Mucosa of descending colon (tissue), 3 donors: ENCODE measurements at places on chromosomes 7 and 10. TPM values are rescaled to one million over a fixed set of nuclear protein-coding genes. Genes with fewer than 3 reads are reported as not detected.

The GNGT1 gene
- not detected for total RNA-seq

The C10orf95 gene
- total RNA-seq: 0.41 TPM

The RAB19 gene
- total RNA-seq: 21.5 TPM

The AQP1 gene
- total RNA-seq: 43.0 TPM

The FGFR2 gene
- total RNA-seq: 64.3 TPM

The FAM20C gene
- 47.7 TPM for total RNA-seq

The ERVW-1 gene
- total RNA-seq: not detected

The TRIM74 gene
- 0.43 TPM for total RNA-seq

The PTN gene
- 1.7 TPM for total RNA-seq

The PAPSS2 gene
- total RNA-seq: 147 TPM

The NPY gene
- total RNA-seq: 0.55 TPM

The LRIT1 gene
- not detected for total RNA-seq

- no peak for DNase-seq
These were observed 113.1 kb downstream of the USP6NL start for GRCh38 chr10:11498399-11498798.

DNA sequence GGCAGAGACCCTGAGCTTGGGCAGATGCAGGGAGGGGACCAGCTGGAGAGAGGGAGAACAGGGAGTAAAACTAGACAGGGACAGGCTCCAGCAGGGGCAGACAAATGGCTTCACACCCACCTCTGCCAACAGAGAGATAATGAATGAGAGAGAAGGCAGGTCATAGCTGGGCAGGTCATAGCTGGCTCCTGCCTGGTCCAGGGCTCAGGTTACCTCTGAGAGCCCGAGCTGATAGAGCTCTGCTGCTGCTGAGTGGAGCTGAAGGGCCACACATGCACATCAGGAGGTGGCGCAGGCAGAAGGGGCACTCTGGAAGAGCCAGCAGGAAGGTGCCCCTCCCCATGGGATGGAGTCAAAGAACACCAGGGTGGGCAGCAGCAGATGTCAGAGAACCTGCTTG is 154.2 kb downstream of the GFRA1 start:
- no peak for DNase-seq

DNA sequence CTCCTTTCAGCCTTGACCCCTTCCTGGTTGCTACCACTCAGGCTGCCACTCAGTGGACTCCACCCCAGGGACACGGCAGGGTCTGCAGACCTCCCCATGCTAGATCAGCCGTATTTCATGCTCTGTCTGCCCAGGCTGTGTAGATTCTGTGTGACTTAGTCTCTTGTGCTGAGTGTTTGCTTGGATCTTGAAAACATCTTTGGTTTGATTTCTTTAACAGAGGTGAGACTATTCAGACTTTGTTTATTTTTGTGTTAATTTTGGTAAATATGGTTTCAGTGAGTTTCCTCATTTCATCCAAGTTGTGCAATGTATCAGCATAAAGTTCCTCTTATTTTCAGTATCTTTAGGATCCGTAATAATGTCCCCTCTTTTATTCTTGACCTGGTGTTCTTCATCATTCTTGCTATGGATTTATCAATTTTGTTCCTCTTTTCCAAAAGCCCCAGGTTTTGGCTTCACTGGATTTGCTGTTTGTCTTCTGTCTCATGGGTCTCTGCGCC is 21.2 kb upstream of the PWWP2B start:
- no peak for DNase-seq

DNA sequence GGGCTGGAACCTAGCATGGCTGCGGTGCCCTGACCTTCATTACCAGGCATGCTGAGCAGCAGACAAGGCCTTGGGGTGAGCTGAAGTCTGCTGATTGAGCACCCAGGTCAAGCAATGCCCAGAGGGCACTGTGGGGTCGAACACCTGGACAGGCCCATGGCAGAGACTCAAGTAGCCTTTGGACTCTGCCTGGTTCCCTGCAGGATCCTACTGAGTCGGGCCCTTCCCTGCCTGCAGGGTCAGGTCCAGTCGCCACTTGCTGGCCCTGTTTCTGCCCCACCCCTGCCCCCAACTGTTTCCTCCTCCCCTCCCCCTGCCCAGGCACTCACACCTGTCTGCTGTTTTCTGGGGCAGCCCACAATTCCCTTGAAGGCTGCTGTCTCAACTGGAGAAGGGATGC is 483.2 kb upstream of the MKI67 start:
- DNase-seq: no peak

- DNase-seq: no peak
These were observed 52.8 kb upstream of the FIGNL1 start for GRCh38 chr7:50502947-50503346.

GRCh38 chr7:98400542-98401340 is at the start of gene BAIAP2L1:
Gene BAIAP2L1 (minus strand): TSS chr7:98401090. CDS start chr7:98400852, 238 bp downstream.
- peak; percentile 98 for DNase-seq

- no peak for DNase-seq
These were observed 348.7 kb upstream of the SEMA3C start for GRCh38 chr7:81267508-81267907.

DNA sequence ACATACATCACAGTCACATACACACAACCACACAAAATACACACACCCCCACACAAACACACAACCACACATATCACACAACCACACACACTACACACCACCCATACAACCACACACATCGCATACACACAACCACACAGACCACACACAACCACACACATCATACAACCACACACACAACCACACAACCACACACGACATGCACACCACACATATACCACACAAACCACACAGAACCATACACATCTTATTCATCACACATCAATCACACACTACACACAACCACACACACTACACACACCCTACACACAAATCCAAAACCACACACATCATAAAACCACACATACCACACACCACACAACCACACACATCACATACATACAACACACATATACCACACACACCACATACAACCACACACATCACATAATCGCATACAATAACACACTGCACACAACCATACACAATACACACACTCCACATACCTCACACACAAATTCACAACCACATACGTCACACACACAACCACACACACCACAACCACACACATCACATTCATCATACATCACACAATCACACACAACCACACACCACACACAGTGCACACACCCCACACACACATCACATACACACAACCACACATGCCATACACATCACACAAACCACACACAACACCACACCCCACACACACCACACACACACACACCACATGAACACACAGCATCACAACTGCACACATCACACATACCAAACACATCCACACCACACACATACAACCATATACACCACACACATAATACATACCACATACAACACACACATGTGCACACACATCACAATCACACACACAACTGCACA is 30.4 kb downstream of the GPRIN2 start:
- DNase-seq: no peak

GRCh38 chr10:132506711-132507408 is 30.7 kb upstream of the INPP5A start:
- peak; percentile 28 for DNase-seq

DNA sequence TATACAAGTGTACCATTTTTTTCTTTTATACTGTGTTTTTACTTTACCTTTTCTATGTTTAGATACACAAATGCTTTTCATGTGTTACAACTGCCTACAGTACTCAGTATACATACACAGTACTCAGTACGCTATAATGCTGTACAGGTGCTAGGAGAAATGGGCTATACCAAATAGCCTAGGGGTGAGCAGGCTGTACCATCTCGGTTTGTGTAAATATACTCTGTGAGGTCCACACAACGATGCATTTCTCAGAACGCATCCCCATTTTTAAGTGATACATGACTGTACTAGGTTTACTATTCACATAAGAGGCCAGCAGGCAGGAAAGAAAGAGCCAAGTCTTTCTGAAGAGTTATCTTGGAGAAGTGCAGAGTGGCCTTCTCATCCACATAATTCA is 426.4 kb upstream of the MTPN start:
- no peak for DNase-seq

GRCh38 chr10:1402816-1403507 is 334.4 kb downstream of the ADARB2 start:
- DNase-seq: no peak

DNA sequence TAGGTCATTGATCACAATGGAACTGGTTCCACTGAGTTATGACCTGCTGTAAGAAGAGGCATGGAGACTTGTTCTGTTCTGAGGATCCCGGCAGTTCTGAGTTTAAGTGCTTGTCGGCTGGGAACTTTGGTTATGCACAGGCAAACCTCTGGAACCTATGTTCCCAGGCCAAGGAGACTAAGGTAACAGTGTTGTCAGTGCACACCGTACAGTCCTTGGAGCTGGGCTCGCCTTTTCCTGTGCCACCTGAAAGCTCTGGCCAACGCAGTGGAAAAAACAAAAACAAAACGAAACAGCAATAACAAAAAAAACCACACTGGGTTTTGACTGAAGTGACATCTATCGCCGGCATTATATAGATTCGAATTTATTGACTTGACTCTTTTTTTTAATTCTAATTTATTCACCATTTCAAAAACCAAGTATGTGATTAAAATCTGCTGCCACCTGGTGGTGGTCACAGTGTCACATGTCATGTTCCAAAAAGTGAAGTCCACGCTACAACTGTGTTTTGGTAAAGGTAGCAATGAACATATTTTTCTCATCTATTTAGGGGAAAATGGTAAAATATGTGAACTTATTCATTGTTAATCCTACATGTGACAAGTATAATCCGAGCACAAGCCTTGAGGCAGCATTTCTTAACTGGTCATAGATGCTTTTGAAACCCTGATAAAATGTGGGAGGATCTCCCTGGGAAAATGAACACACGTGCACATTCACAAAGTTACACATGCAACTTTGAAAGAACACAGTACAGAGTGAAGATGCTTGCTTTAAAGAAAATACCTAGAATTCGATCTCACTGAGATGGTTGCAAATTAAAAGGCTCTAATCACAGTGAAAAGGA is 113.8 kb upstream of the PPP2R2D start:
- DNase-seq: no peak

- no peak for DNase-seq
These were observed 196.3 kb downstream of the JCAD start for GRCh38 chr10:29862923-29863614.
